Caco-2 (cell line): ENCODE measurements at places on chromosomes 3 and 15.

DNA sequence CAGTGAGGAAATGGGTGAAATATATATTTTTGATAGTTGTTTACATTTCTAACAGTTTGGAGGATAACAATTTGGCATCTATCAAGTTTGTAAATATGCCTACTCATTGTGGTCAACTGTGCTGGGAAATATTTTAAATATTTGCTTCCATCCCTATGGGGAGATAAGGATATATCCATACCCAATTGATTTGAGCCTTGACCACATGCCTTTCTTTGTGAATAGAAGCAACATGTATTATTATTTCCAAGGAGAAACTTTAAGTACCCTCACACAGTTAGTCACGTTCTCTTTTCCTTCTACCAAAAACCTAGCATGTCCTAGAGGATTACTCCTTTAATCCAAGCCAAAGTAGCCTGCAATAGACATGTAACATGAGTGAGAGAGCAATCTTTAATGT is 245.4 kb upstream of the CBLB start:
- no peak for DNase-seq

DNA sequence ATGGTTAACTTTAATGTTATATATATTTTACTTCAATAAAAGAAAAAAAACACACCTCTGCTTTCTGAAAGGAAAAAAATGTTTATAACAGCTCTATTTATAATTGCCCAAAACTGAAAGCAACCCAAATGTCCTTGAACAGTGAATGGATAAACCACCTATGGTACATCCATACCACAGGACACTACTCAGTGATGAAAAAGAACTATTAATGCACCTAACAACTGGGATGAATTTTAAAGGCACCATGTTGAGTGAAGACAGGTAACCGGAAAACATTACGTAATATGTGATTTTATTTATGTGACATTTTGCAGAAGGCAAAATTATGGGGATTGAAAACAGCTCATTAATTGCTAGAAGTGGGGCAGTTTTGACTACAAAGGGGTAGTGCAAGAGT is 23.8 kb upstream of the FOXP1 start:
- no peak for DNase-seq

DNA sequence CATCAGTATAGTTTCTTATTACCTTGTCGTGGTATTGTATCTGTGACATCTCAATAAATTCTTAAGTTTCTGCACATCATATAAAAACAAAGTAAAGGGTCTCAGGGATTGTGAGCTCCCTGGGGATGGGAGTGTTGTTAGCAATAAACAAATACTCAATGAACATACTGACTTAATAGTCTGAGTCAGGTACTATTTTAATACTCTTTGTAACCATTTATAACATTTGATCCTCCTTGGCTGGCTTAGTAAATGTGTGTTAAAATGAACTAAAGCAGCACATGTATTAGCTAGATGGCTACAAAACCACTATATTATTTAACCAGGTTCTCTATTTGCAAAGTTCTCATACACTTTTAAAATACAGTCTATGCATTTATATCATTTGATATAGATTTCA is 1.8 kb downstream of the ICE2 start:
- no peak for DNase-seq

- DNase-seq, result no peak
These were observed 13.9 kb downstream of the HDGFL3 start for GRCh38 chr15:83193721-83194120.

GRCh38 chr15:101810456-101810855 is 1.5 kb upstream of the OR4F15 start:
- no peak for DNase-seq

DNA sequence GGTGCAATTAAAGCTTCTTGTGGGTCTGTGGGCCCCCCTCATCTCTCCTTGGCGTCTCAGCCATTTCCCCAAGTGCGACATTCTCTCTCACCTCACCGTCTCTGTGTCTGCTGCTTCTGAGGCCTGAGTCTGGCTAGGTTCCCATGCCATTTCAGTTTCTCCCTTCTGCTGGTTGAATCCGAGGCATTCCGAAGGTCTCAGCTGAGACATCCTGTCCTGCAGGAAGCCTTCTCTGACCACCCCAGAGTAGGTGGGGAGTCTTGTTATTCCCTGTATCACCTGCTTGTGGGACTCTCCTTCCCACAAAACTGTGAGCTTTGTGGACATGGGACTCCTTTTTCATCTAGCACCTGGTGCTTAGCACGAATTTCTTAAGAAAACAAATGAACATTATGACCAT is 78.3 kb downstream of the ASB7 start:
- no peak for DNase-seq

- DNase-seq, result no peak
These were observed 97.3 kb downstream of the MBNL1 start for GRCh38 chr3:152365766-152366593.

DNA sequence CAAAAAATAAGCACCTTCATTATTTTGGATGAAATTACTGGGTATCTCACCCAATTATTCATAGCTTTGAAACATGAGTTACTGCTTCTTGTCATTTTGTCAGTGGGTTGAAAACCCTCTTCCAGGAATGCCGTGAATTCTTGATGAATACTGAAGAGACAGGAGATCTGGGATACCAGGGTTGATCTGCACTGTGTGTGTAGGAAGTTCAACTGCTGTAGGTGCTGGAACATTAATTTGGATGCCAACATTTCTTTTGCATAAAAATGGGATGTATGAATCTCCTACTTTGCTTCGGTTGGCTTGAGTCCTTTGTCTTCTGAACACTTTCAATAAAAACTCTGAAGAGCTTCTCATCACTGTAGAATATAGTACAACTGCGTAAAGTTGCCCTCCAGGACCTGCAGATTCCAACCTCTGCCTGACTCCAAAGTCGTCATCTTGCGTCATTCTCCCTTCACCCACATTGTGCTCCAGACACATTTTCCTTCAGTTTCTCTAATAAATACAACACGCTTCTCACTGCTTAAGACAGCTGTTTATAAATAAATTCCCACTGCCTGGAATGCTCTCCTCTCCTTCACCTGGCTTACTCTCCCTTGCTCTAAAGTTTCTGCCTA is 312.7 kb upstream of the TGFBR2 start:
- DNase-seq, result no peak

- DNase-seq, result no peak
These were observed 2.2 kb downstream of the XXYLT1 start for GRCh38 chr3:195268576-195269309.
